T-cell (primary cell): ENCODE measurements at places on chromosomes 5 and 9. TPM values are rescaled to one million over a fixed set of nuclear protein-coding genes. Genes with fewer than 3 reads are reported as not detected.
A peak's percentile ranks its signal among the peaks of the same experiment; 100 is the strongest.

DNA sequence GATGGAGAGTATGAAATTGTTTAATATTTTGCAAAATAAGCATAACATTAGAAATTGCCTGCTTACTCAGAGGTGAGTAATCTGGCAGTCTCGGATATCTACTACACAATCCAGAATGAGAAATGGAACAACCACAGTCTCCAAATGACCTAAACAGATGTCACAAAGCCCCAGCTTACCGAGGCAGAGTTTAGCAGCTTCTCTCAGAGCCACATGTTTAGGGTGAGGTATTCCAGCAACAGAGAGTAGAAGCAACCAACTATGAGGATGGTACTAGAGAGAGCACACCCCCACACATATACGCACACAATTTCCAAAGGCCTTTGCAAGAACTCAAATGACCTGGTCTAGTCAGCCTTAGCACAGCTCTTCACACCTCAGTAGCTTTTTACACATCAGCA is 122.7 kb upstream of the LPAR1 start:
- DNase-seq, result no peak

CHSY3 gene
- total RNA-seq, result not detected

GRCh38 chr5:59542851-59543820 is 350.4 kb downstream of the PDE4D start:
- no peak for DNase-seq

DNA sequence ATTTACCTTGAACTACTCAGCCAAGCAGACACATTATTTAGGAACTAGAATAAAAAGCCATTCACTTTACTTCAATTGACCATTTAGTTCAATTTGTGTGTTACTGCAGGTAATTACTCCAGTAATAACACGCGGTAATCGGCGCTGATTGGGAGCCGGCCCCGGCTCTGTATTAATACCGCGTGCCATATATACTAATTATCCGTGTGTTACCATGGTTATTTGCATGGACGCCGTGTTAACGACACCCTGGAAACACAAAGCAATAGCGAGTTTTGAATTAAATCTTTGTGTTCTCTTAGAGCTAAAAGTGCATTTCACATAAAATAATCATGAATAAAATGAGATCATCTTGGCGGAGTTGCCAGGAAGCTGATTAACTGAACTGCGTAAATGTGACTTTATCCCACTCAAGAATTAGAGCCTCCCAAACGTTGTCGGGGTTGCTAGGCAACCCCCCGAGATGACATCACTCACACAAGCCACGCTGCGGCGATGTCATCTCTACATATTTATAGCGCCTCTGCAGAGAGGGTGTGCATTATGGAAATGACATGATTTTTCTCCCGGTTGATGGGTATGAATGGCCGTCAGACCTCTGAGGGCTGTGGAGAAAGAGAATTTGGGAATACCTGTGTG is 41.4 kb upstream of the RNU6ATAC start:
- DNase-seq, result no peak

- no peak for DNase-seq
These were observed 304.8 kb downstream of the SPOCK1 start for GRCh38 chr5:137194300-137194699.

MAMDC2 gene
- 0.12 TPM for total RNA-seq

- no peak for DNase-seq
These were observed 80.3 kb downstream of the HRH2 start for GRCh38 chr5:175738126-175738525.

- no peak for DNase-seq
These were observed 36.2 kb downstream of the LEAP2 start for GRCh38 chr5:132909702-132910101.

PKN3 gene
- total RNA-seq, result 3.7 TPM

OGN gene
- 0.15 TPM for total RNA-seq

- no peak for DNase-seq
These were observed 861 bp downstream of the NTRK2 start for GRCh38 chr9:84670138-84671041.

F2RL1 gene
- total RNA-seq, result 5.5 TPM

DNA sequence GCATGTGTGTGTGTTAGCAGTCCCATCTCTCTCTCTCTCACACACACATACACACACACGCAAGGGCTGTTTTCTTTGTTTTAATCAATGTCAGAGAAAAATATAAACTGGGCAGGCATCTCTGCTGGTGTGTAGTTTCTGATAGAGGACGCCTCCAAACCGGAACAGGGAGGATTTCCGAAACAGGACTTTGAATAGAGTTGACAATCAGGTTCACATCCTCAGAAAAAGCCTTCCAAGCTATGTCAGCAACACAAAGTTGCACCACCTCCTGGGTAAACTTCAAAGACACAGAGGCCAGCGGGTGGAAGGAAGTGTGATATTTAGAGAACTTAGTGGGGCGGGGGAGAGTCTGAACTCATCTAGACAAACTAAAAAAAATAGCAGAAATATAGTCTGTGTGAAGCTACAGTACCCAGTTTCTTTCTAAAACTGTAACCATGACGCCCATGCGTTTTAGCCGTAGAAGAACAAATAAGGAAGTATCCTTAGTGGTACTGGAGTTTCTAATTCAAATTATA is 1.2 kb downstream of the ST8SIA4 start:
- peak; percentile 58 for DNase-seq
